ENCODE measurements at places on chromosomes 6 and 20.

GRCh38 chr6:157386023-157386422 is 5.0 kb downstream of the ZDHHC14 start:
- no peak for DNase-seq

DNA sequence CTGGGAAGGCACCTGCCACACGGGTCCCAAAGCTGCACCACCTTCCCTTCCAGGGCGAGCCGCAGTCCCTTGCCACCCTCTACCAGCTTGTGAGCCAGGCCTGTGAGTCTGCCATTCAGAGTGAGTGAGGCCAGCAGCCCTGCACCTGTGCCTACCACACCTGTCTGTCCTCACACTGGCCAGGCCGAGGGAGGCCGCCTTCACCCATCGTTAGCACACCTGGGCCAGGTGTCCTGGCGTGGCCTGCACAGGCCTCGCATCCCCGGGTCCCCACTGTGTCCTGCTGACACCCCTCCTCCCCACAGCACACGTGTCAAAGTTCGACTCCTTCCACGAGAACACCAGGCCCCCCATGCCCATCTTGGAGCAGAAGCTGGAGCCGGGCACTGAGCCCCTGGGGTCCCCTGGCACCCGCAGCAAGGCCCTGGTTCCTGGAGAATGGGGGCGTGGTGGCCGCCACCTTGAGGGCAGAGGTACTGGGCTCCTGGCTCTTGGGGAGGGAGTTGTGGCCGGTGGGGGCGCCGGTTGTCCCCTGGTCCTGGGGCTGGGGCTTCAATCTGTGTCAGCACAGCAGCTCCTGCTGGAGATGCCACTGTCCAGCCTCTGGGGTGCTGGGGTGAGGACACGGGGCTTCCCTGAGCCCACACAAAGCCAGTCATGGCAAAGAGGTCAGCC is 33.0 kb downstream of the CHRNA4 start:
- no peak for DNase-seq

DNA sequence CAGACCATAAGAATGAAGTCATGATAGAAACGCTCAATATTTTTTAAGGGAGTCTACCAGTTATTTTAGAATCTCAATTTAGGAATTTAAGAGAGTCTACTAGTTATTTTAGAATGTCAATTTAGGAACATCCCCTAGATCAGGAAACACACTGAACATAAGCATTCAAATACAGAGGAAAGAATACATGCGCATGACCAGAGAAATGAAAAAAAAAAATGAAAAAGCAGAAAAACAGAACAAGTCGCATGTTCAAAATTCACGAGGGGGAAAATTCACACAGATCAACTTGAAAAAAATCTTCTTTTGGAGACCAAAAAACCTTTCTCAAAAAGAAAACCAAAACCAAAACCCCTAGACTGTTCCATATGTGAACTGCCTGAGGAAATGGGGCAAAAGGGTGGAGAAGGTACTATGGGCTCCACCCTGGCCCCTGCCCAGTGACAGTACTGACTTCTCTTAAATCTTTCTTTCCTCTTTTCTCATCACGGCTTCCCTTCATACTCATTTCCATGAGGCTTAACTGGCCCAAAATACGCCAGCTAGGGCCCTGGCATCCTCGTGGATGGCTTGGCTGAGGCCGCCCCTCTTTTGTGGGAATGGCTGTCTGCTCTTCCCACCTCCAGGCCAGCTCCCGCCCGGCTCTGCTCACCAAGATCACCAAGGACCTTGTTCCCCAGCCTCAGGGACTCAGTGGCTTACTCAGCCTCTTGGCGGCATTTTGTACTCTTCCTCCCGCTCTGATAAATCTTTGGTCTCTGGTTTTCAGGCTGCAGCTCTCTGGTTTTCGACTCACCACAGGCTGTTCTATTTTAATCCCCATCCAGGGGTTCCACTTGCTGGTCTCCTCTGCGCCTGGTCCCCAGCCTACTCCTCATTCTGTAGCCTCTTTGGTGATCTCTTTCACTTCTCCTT is 11.2 kb downstream of the ZBTB2 start:
- DNase-seq, result no peak

- DNase-seq, result no peak
These were observed 1.5 kb downstream of the HTR1B start for GRCh38 chr6:77461796-77462195.
